Myocyte (in vitro differentiated cells): ENCODE measurements at places on chromosomes 4 and X. TPM values are rescaled to one million over a fixed set of nuclear protein-coding genes. Genes with fewer than 3 reads are reported as not detected.

DNA sequence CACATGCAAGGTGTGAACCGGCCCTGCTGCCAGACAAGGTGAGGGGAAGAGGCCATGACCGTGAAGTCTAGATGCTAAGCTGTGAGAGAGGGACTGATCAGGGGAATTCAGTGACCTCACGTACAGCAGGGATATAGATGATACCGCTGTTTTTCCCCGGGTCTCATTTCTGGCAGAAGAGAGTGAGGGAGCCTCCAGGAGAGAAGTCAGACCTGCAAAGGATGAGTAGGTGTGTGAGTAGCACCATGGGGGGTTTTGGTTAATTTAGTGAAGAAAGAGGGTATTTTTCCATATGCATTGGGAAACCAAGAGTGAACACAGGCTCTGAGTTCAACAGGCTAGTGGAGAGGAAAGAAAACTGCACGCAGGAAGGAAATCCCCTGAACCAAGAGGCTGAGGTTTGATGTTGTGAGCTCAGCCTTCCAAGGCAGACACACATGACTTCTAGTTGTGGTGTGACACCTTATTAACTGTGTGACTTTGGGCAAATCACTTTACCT lies 127.6 kb upstream of the GATB start:
- DNase-seq: no peak

DNA sequence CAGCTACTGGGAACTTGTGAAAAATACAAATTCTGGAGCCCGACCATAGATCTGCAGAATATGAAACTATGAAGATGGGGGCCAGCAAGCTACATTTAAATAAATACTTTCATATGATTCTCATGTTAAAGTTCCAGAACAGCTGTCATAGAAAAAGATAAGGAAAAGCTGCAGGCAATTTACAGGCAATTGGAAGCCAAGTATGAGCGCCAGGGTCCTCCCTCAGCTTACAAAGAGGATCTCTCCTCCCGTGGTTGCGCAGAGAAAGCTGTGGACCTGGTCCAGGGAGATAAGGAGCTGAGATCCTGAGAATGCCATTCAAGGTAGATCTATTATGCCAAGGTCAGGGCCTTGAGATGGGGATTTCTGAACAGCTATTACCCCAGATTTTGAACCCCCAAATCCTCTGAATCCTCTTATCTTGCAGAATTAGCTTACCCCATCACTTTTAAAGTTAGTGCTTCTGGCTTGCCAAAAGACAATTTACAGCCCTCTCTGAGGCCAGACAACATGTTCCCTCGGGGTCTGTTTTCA lies 25.6 kb upstream of the FRAS1 start:
- no peak for DNase-seq

- no peak for DNase-seq
Measured at GRCh38 chr4:109079201-109079600, 223.3 kb downstream of the COL25A1 start.

DNA sequence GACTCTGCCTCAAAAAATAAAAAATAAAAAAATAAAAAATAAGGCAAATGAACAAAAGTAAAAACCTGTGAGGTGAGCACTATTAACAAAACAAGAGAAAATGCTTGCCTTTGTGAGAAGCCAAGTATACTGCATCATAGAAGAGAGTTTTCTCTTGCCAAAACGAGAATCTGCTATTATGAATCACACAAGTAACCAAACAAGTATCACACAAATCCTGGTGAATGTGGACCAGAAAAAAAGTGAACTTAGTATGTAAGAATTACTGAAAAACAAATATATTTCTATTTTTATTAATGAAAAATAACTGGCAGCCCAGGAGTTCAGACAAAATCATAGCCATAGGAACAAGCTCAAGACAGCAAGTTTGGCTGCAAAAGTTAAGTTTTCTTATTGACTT lies 193.5 kb downstream of the PDGFC start:
- no peak for DNase-seq

DNA sequence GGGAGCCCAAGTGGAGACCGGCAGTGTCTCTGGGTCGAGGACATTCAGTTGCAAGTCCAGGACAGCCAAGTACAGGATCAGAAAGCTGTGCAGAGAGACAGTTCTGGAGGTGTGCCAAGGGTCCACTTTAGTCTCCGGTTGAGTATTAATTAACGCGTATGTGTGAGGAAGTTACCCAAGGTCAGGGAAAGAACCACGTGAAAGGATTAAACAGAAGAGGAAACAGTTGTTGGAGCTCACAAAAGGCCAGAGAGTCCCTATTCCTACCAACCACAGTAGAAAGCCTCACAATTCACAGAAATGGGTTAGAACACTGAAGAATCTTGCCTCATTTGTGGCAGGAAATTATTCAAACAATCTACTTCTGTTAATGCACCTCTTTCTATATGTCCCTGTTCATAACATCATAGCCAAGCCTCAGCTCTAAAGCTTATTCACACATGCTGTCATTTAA lies 17.9 kb upstream of the NSUN7 start:
- no peak for DNase-seq

- DNase-seq: peak; percentile 68
Measured at GRCh38 chr4:71251261-71251660, 87.6 kb upstream of the SLC4A4 start.

DNA sequence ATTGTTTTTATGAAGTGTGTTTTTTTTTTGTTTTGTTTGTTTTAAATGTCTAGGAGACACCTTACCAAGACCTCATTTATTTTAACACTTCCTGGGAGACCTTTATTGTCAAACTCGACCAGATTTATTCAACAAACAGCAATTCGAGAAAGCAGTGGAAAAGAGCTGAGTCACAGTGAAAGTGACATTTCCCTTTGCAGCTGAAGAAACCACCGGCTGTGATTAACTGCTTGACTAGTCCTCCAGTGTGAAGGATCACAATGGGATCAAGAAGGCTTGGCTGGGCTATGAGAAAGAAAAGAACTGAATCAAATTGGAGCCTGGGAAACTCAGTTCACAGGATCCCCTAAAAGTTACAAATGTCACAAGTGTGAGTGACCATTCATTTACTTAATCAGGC lies 11.9 kb upstream of the ADH7 start:
- peak; percentile 75 for DNase-seq

- no peak for DNase-seq
Measured at GRCh38 chr4:4984186-4984585, 35.1 kb downstream of the CYTL1 start.

DNA sequence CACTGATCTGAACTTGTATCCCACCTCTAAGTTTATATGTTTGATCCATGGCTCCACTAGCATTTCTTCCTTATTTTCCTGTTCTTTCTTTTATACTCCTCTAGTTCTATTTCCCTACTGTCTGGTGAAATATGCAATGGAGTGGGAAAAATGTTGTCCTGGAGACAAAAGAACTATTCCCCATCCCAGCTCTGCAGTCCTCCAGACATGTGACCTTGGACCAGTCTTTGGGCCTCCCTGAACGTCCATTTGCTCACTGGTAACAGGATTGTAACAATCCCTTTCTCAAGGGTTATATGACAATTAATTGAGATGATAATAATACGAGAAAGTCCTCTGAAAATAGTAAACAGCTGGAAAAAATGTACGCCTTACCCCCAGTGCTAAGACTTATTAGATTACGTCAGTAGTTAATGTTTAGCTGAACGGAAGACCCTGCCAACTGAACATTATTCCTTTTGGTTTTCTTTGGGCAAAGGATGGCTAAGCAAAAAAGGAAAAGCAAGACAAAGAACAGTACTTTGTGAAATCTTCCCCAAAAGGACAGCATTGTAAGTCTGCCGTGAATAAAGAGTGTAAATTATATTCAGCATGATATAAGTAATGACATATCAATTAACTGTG lies 302.3 kb upstream of the PPARGC1A start:
- DNase-seq: no peak

DNA sequence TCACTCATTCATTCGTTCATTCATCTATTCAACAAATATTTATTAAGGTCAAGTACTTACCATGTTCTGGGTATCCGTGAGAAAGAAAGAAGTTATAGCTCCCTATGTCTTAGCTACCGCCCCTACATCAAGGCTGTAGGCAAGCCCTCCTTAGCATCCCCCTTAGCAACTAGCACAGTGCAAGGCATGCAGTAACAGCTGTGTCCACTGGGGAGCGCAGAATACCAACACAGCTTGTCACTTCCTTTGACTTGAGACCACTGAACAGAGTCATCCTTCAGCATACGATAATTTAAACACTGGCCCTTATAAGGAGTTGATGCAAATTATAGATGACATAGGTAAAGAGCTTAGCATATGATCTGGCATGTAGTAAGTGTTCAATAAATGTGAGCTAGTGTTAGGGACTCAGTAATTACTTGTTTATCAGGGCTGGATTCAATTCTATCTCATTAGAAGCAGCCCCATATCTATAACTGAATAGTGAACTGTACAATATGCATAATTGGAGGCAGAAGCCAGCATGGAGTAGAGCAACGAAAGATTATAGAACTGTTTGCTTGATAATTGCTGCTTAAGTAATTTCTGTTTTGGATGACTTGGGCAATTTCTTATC lies 8.7 kb downstream of the KIAA1210 start:
- DNase-seq: peak; percentile 36

DNA sequence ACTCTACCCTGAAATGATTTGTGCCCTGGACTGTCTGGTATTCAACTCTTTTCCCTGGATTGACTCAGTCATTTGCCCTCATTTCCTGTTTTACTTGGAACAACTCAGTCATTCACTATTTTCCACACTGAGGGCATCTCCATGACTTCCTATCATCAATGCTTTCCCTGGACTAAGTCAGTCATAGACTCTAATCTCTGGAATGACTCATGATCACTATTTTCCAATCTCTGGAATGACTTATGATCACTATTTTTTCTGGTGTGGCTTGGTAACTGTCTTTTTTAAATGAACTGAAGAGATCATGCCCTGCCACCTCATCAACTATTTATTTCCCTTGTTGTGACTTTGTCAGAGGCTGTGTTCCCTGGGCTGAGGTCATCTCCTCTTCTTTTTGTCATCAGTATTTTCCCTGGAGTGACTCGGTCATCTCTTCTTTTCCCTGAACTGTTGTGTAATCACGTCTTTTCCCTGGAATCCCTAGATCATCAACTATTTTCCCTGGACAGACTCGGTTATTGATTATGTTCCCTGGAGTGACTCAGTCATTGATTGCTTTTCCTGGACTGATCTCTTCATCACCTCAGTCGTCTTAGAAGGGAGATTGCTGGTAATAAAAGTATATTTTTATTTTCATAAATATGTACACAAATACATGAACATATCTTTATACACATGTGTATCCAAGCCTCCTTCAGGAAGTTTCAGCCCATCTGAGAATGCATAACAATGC lies 327.1 kb upstream of the VCX start:
- DNase-seq: no peak

DNA sequence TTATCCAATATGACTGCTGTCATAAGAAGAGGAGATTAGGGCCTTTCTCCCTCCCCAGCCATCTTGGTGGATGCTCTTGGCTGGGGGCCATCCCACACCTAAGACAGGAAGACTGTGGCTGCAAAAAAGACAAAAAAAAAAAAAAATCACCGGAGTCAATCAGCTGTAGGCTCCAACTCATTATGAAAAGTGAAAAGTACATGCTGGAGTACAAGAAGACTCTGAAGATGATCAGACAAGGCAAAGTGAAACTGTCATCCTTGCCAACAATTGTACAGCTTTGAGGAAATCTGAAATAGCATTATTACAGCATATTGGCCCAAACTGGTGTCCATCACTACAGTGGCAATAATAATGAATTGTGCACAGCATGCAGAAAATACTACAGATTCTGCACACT lies 5.2 kb downstream of the EGFL6 start:
- no peak for DNase-seq

GRCh38 chrX:69285401-69285877 lies 120.2 kb upstream of the PJA1 start:
- peak; percentile 34 for DNase-seq

DNA sequence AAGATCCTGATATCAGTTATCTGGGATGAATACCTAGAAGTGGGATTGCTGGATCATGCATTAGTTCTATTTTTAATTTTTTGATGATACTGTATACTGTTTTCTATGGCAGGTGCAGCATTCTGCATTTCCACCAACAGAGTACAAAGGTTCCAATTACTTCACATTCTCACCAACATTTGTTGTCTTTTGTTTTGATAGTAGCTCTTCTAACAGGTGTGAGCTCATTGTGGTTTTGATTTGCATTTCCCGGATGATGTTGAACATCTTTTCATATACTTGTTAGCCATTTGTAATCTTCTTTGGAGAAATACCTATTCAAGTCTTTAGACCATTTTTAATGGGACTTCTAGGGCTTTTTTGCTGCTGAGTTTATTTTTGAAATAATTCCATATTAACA lies 139.2 kb upstream of the AMOT start:
- no peak for DNase-seq

Gene ZAR1
- not detected in 2 replicates for total RNA-seq

Gene CENPE
- 1.5 and 2.9 TPM in 2 replicates for total RNA-seq

Gene NR3C2
- 5.9 and 13.4 TPM in 2 replicates for total RNA-seq

Gene MCF2
- 0.10 and 0.91 TPM in 2 replicates for total RNA-seq

Gene FGF13
- total RNA-seq: 14.3 and 30.5 TPM in 2 replicates

Gene XAGE1A
- total RNA-seq: not detected in 2 replicates

Gene CCSER1
- total RNA-seq: not detected in 2 replicates
